ENCODE measurements at places on chromosomes 11 and 22.

GRCh38 chr11:14273895-14274294 lies 85.1 kb downstream of the RRAS2 start:
- DNase-seq, result no peak

- DNase-seq, result no peak
Measured at GRCh38 chr11:129295746-129296145, 79.9 kb upstream of the BARX2 start.

GRCh38 chr22:23287136-23288095 lies 107.1 kb downstream of the BCR start:
- no peak for DNase-seq

GRCh38 chr11:63847363-63847762 lies 8.5 kb downstream of the MARK2 start:
- DNase-seq, result no peak

DNA sequence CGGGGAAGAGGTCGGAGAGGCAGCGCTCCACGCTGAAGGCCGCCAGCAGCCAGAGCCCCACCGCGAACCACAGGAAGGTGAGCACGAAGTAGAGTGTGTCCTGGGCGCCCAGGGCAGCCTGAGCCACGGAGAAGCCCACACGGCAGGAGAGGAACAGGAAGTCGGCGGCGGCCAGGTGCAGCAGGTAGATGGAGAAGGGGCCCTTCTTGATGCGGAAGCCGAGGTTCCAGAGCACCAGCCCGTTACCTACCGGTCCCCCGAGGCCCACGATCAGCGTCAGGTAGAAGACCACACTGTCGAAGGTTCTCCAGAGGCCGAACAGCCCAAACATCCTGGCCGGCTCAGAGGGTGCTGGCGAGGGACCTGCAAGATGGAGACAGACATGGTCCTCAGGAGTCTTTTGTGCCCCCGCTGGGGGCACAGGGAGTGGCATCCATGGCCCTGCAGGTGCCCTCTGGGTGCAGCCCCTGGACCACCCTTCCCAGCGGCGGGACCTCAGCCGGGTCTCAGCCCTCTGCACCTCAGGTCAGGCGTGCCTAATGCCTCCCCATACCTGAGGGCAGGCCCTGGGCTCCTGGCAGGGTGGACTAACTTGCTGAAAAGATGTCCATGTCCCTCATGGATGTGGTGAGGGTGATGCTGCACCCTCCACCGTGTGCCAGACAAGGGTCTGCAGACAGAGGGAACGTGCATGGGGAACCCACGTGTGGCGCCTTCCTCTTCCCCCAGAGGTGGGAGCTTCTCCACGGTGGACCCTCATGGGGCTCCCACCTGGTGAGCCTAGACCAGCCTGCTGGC lies at the start of gene MRGPRG:
Gene MRGPRG (minus strand): TSS at position 331 of the 798 bp plus-strand sequence. CDS start 0 bp downstream, at position 331.
- DNase-seq, result no peak

GRCh38 chr22:22093743-22094142 lies 111.2 kb upstream of the TOP3B start:
- DNase-seq, result no peak

DNA sequence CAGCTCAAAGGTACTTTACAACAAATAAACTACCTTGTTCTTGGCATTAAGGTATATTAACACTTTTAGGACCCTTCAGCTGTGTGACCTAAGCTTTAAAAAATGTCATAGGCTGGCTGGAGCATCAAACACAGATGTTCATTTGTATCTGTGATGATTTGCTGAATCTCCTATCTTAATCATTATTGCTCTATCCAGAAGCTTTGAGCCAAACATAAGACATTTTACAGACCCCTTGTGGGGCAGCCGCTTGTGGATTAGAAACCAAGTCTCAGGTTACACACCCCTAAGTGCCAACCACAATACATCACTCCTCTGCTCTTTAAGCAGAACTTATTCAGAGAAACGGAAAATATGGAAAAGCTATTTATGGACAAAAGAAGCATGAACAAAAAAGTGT lies 394.2 kb upstream of the CCDC90B start:
- DNase-seq, result no peak

- no peak for DNase-seq
Measured at GRCh38 chr22:20922141-20922751, 5.0 kb downstream of the CRKL start.

DNA sequence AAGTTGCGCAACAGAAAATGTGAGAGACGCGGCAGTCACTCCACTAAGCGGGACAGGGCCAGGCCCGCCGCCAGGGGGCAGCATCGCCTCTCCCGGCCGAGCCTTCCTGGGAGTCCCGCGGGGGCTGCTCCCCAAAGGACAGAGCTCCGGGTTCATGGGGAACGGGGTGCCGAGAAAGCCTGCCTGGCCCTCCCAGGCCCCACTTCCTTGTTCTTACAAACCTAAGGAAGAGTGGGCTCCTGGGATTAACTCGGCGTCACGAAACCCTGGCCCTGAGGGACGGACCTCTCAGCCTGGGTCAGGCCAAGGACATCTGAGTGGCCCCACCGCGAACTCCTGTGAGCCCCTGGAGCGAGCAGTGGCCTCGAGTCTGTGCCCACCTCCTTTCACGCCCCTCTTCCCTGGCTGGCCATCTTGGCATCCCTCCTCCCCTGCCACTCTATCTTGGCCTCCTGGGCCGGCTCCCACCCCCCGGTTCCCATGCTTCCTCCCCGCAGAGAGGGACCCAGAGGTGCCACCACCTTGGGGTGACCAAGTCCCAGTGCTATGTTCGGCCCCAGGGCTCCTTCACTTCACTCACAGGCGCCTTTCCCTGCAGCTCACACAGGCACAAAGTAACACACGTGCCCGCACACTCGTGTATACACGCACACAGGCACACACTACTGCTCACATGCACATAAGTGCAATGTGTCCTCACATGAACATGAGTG lies 99.9 kb upstream of the FGF3 start:
- peak; percentile 36 for DNase-seq

GRCh38 chr22:40819599-40820140 lies 524 bp upstream of the SLC25A17 start:
- no peak for DNase-seq

- no peak for DNase-seq
Measured at GRCh38 chr11:14644226-14645014, 816 bp downstream of the PDE3B start.

GRCh38 chr11:112793416-112793815 lies 167.8 kb upstream of the NCAM1 start:
- DNase-seq, result no peak

GRCh38 chr22:44935724-44936123 lies 74.1 kb downstream of the PHF21B start:
- DNase-seq, result no peak

DNA sequence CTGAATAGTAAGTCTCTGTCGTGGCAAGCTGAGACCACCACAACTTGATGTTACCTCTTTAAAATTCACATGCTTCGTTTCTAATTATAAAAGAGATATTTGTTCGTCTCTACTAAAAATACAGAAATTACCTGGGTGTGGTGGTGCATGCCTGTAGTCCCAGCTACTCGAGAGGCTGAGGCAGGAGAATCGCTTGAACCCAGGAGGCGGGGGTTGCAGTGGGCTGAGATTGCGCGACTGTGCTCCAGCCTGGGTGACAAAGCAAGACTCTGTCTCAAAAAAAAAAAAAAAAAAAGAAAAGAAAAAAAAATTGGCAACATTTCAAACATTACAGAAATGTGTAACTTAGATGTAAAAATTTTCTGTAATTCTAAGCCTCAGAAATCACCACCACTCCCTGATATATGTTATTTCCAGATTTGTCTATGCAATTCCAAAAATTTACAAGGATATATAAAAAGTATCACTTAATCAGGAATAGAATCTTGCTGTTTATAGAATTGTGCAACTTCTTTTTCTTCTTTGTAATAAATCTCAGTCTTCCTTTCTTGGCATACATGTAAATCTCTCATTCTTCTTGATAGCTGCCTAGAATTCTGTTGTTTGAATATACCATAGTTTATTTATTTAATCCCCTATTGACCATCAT lies 37.3 kb downstream of the C11orf96 start:
- DNase-seq, result no peak

DNA sequence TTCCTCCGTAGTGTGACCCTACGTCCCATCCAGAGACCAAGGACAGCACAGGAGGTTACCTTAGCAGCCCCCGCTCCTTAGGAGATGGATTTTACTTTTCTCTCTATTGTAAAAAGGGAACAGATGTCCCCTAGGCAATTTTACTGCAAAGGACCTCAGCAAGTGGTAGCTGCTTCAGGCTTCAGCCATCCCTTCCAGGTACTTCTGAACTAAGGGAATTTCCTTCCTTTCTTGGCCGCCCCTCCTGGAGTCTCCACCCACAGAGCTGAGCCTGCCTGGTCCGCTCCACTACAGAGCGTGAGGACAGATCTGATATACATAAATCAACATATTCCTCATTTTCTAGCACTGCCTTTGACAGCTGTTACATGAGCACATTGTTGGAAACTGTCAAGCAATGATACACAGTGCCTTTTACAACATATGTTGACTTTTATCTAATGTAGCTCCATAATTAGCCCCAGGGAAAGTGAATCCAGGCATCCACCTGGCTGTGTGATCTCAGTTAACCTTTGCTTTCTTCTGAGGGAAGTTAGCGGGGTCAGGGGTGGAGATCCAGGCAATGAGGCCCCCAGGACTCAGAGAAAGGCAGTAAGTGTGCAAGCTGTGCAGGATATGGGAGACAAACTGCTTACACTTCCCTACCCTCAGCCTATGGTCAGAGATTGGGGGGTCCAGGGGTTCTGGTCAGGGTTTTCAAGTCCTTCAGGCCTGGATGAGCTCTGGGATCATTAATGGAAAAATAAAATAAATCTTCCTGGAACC lies 51.9 kb downstream of the SPATA19 start:
- DNase-seq, result no peak

- no peak for DNase-seq
Measured at GRCh38 chr11:9527481-9528135, 45.9 kb upstream of the WEE1 start.

DNA sequence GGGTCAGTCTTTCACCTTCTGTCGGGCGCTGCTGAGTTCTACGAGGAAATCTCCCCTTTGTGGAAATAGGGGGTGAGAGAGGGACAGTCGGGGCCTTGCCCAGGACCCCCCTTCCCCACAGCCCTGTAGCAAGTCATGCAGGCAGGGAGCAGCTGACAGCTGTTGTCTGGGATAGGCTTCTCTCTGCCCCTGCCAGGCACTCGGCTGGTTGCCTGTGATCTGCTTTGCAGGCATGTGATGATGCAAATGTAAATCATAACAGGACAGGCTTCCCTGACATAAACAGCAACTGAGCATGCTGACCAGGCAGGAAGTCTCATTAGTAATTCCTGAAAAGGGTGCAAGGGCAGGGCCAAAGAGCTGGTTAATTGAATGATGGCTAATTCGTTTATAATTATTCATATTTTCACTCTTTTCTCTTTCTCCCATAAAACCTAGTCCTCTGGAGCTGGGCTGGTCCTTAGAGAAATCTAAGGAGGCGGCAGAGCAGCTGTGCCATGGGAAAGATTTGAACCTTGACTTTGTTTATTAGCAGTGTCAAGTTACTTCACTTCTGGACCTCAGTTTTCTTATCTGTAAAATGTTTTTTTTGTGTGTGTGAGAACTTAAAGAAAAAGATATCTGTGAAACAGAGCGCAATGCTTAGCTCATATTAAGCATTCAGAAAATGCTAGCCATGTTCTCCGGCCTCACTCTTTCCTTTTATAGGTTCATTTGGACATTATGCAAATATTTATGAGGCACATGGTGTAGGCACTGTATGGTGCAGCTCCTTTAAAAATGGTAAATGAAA lies 129.7 kb downstream of the LDLRAD3 start:
- DNase-seq, result peak; percentile 45

DNA sequence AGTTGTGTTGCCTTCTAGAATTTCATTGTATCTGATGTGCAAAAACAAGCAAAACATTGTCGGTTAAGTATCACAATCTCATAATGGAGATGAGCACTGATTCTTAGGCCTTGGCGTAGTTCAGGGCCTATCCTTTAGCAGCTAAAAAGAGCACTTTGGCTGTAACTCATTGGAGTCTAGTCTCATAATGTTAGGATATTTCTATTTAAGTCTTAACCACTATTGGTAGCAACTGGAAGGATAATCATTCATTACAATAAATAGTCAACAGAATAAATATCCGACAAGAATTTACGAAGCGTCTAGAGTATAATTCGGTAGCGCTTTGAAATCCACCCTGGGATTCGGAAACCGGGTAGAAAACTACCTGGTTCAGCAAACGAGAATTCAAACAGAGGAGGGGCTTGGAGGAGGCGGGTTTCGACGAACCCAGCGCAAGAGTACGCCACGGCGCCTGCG lies 461 bp upstream of the EED start:
- DNase-seq, result no peak

DNA sequence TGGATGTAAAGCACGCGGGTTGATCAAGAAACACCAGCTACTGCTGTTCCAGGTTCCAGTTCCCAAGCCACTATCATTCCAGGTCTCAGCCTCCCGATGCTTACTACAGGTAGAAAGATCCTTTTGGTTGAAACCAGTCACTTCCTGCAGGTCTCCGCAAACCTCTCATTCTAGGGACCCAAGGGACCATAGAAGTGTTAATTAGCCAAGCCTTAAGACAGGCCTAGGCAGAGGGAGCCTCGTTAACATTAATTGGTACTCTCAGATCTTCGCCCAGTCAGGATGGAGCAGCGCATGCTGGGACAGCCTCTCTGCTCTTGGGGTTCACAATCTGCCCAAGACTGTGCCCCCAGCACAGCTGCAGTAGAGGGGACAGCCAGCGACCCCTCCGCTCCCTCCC lies 11.2 kb upstream of the OAF start:
- no peak for DNase-seq

DNA sequence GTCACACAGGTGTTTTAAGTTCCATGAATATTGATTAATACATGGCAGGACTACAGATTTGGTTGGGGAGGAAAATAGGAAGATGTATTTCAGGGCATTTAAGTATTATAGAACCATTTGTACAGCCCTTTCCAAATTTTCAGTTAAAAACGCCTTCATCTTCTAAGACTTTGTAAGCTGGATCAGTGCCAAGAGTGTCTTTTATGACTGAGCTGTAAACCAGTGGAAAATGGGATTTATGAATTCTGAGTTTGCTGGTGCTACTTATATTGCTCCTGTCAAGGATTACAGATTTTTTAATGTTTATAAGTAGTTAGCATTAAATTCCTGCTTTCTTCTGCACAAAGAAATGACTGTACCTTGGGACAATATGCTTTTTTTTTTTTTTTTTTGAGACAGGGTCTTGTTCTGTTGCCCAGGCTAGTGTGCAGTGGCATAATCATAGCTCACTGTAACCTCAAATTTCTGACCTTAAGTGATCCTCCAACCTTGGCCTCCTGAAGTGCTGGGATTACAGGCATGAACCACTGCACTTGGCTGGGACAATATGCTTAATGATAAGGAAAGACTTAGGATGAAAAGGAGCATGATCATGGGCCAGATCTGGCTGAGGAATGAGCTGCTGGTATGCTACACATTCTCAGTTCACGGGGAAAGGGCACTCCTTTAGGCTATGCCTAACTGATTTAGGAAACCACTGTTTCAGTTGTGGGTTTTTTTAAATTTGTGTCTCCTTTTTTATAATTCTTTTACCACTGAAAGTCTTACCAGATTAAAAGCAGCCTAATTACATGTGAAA lies 113.6 kb upstream of the MTNR1B start:
- DNase-seq, result no peak
